ENCODE measurements at places on chromosomes 4 and X. TPM values are rescaled to one million over a fixed set of nuclear protein-coding genes. Genes with fewer than 3 reads are reported as not detected.

Gene TEX13D
- not detected for total RNA-seq

Gene IL2RG
- 0.12 TPM for total RNA-seq

Gene INTS6L
- 0.20 TPM for total RNA-seq

Gene MXRA5
- total RNA-seq, result not detected

Gene ZFX
- 10.7 TPM for total RNA-seq

Gene SRP72
- total RNA-seq, result 50.3 TPM

Gene SLC49A3
- total RNA-seq, result 0.10 TPM

Gene FGA
- 20.2 TPM for total RNA-seq

Gene NXF2
- total RNA-seq, result not detected

Gene TRPC5OS
- not detected for total RNA-seq

Gene LRAT
- 0.07 TPM for total RNA-seq

Gene DKK2
- total RNA-seq, result not detected

Gene CPZ
- 0.11 TPM for total RNA-seq

Gene SLC2A9
- total RNA-seq, result 0.50 TPM

Gene SPRY1
- total RNA-seq, result 6.2 TPM

Gene LGI2
- total RNA-seq, result 0.09 TPM

Gene SATL1
- not detected for total RNA-seq

Gene H2BW2
- total RNA-seq, result not detected

Gene APOO
- total RNA-seq, result 29.6 TPM

Gene POLN
- 0.71 TPM for total RNA-seq

Gene NAP1L3
- total RNA-seq, result 0.37 TPM

Gene BBS12
- total RNA-seq, result 2.2 TPM

Gene AFP
- 2.6 TPM for total RNA-seq

Gene DMRTC1
- not detected for total RNA-seq

Gene RBBP7
- 178 TPM for total RNA-seq

Gene MMAA
- 1.9 TPM for total RNA-seq

Gene ADGRG4
- total RNA-seq, result not detected

Gene TXK
- total RNA-seq, result 0.14 TPM
